ENCODE measurements at places on chromosomes 13 and 19.

- DNase-seq = no peak
Measured at GRCh38 chr13:27923794-27924528, 4.2 kb downstream of the PDX1 start.

- no peak for DNase-seq
Measured at GRCh38 chr13:33876716-33877394, 58.9 kb downstream of the RFC3 start.

DNA sequence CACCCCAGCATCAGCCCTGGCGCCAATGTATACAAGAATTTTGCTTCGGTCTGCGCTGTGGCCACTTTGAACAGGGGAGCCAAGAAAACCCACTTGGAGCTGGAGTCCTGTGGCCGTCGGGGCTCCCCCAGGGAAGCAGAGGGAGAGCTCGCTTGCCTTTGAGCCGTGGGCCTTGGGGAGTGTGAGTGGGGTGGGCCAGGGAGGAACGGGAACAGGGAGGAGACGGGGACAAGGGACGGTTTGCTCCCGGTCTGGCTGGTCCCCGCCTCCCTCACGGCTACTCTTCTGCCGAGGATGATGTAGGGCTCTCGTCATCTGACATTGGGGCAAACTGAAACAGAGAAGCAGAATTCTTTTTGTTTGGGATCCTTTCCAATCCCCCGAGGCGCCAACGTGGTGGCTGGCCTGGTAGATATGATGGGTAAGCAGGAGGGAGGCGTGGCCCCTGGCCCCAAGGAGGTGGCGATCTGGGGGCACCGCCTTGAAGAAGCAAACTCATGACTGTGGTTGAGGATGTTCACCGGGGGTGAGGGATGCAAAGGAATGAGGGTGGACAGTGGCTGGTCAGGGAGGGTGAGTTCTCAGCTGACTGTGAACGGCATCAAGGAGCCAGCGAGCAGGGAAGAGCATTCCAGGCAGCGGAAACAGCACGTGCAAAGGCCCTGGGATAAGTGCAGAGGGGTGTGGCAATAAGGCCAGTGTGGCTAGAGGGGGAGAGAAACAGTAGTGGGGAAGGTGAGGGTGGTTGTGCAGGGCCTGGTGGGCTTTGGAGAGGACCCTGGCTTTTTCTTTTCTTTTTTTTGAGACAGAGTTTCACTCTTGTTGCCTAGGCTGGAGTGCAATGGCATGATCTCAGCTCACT is 10.9 kb upstream of the SPC24 start:
- no peak for DNase-seq

DNA sequence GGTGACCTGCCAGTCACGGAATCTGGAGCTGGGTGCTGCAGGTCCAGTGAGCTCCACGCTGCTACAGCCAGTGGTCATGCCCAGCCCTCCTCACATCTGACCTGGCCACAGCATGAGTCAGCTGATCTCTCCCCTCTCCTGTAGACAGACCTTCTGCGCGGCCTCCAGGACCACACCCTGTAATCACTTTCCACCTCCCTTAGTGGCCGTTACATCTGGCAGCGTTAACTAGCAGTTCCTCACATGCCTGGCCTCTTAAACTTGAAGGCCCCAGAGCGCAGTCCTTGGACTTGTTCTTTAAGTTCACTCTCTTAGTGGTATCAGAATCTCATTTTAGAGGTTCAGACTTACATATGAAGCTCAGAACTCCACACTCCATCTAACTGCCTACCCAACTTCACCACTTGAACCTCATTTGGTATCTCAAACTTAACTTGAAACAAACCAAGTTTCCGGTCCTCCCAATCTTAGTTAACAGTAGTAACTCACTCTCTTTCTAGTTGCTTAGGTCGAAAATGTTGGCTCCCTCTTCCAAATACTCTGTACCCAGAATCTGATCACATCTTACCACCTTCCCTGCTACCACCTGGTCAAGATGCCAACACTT is 22.7 kb downstream of the MIPEP start:
- DNase-seq = no peak

DNA sequence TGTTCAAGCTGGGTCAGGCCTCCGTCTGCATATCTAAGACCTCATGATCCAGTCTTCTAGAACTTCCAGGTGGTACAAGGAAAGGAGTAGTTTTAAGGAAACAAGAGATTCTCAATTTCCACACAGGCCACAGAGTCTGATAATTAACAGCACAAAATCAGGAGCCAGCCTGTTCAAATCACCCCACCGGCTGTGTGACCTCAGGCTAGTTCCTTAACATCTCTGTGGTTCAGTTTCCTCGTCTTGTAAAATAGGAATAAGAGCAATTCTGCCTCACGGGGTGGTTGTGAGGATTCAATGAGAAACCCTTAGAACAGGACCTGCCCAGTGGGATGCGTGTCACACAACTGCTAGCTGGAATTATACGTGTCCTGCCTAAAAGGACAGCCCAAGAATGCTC is 25.6 kb downstream of the FCGBP start:
- DNase-seq = no peak

GRCh38 chr13:51044023-51044665 is 66.9 kb downstream of the C13orf42 start:
- no peak for DNase-seq

- no peak for DNase-seq
Measured at GRCh38 chr19:11377237-11377636, 2.8 kb downstream of the SWSAP1 start.

GRCh38 chr13:46278474-46278873 is 66.7 kb downstream of the LRRC63 start:
- no peak for DNase-seq

DNA sequence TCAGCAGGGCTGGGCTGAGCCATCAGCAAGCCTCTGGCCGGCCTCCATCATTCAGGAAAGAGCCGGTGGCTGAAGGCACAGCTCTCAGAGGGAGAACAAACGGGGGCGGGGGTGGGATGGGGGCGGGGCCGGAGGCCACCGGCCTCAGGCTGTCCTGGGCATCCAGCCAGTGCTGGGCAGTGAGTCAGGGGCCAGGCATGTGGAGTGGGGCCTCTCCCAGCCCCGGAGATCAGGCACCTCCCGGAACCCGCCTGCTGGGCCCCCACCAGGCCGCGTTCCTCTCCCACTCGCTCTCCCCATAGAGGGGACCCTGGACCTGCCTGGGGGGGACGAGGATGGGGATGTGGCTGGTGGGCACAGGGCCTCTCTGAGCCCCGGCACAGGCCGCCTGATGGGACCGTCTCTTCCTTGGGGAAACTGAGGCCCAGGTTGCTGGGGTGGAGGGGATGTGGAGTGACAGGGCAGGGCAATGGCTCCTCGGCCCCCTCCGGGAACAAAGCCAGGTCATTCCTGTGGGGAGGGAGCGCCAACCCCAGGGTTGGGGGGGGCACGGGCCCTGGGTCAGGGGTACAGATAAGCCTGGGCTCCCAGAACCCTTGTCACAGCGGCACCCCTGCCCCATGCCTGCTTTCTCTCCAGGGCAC is 12.9 kb downstream of the SPC24 start:
- DNase-seq = no peak

DNA sequence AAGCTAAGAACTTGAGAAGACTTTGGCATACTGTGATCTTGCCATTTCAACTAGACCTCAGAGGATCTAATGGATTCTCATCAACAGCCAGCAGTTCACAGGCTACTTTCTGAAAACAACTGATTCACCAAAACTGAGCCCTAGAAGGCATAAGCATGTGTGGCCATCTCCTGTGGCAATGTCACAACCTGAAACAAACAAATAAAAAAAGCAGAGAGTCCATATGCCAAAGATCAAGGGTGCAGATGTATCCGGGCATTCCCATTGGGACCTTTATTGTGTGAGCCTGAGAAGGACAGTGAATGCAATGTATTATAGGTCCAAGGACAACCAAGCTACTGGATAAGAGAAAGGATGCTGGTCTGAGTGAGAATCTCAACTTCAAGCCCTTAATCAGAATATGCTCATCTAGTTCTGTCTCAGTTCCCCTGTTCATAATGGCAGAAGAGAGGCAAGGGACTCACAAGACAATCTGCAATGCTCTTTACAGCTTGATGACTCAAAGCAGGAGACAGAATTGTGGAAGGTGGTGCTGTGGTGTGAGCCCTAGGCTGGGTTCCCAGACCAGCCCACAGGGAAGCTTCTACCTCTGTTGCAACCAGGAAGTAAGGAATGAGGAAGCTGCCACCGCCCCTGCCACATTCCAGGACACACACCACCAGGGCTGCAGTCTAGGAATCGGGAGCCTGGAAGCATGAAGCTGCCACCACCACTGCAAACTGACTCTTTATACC is 133.7 kb downstream of the RAP2A start:
- DNase-seq = no peak

GRCh38 chr13:27130223-27130978 is 41.2 kb downstream of the USP12 start:
- no peak for DNase-seq

GRCh38 chr13:44051918-44052675 is 172.4 kb downstream of the LACC1 start:
- no peak for DNase-seq

DNA sequence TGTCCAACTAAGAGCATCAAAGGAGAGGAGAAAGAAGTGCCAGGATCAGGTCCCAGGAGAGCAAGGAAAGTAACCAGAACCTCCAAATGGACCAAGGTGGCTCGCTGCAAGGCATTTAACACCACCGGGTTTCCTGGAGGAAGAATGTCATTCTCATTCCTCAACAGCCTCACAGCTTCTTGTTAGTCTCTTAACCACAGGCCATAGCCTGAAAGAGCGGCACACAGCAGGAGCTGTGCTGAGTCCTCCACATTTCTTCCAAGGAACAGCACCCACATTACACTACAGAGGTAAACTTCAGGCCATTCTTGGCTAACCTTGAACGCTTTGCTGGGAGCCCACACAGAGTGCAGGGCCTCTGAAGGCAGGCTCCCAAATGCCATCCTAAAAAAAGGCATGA is 23.6 kb downstream of the DOCK9 start:
- DNase-seq = no peak

GRCh38 chr19:56142087-56142787 is 1.1 kb downstream of the ZNF444 start:
- DNase-seq = no peak

DNA sequence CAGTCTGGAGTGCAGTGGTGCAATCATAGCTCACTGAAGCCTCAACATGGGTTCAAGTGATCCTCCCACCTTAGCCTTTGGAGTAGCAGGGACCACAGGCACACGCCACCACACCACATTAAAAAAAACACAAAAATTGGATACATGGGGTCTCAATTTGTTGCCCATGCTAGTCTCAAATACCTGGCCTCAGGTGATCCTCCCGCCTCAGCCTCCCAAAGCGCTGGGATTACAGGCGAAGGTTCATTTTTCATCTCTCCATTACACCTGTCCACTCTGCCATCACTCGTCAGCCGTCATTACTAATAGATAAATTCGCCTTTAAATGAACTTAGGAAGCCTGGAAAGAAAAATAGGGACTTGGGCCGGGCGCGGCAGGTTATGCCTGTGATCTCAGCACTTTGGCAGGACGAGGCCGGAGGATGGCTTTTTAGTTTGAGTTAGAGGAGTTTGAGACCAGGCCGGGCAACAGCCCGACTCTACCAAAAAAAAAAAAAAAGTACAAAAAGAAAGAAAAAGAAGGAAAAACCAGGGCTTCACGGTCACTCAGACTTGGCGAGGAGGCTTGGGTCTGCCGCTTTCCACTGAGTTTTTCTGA is 685 bp upstream of the SUPT5H start:
- no peak for DNase-seq

DNA sequence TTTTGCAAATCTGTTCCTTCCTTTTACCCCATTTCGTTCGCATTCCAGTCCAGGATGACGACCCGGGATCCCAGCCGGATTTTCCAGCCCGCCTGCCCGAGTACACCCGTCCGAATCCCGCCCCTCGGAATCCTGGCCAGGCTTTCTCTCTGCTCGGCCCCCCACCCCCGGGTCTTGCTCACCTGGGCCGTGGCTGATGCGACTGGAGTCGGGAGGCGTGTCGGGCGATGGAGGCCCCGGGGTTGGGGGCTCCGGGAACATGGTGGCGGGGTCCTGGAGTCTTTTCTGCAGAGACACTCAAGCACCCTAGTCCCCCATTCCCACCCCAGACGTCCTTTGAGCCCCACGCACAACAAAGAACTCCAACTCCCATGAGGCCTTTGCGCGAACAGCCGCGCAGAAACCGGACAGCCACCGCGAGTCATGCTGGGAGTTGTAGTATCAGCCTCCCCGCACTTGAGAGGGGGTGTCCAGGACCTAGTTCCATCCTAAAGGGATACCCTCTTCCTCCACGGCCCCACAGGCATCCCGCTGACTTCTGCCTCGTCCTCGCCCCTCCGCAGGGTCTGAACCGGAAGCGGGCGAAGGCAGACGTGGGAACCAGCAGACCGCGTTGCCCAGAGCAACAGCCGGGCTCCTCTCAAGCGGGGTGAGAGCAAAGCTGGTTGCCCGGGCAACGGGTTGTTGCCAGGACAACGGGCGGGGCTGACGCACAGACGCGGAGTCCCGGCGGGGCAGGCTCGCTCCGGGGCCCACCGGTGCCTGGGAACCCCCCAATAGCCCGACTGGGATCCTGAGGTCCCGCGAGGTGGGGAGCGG is 1.1 kb downstream of the SYT5 start:
- peak; percentile 69 for DNase-seq

- no peak for DNase-seq
Measured at GRCh38 chr19:34313188-34313587, 51.8 kb upstream of the GPI start.

- no peak for DNase-seq
Measured at GRCh38 chr19:55442372-55442961, 633 bp downstream of the SHISA7 start.

DNA sequence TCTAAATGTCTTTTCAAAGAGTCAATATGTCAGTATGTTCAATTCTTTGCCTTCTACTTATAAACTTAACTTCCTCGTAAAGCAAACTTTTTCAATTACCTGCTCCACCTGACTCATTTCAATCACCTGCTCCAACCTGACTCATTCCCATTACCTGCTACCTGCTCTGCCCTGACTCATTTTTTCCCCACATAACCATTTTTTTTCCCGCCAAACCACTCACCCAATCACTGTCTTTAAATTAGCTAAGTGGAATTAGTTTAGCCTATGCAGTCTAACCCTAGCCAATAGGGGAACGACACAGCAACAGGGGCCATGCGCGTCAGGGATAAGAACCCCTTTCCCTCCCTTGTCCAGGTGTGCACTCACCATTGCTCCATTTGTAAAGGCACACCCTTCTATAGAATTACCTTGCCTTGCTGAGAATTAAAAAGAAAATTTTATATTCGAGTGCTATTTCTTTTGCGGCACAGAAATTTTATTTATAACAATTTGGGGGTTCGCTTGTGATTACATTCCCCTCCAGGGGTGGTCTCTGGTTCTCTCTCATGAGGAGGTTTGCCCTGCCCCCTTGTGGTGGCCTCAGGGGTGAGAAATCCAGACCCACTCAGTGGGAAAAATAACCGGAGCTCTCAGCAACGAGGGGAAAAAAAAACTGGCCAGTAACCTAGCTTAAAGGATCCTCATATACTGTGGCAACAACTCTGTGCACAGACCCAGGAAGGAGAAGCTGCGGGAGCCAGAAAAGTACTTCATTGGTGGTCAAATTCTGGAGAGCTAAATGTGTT is 193.1 kb downstream of the ZNF486 start:
- no peak for DNase-seq

GRCh38 chr19:5782945-5783919 is 1.3 kb downstream of the PRR22 start:
- no peak for DNase-seq

DNA sequence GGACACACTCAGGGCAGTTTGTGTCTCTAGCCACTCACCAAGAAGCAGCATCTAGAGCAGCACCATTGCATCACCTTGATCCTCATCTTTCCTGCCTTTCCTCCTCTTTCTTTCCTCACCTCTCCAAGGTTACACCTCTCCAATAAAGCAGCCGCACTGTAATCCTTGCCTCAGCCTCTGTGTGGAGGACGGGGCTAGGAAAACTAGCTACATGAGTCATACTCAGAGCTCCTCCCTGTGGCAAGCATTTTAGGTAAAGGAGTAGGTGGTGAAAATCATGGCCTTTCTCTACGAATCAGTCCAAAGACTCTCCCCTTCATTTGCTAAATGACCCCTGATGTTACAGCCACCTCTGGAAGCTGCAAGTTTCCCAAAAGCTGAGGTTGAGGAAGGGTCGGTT is 108.9 kb downstream of the DNAJC15 start:
- DNase-seq = peak; percentile 8
